ENCODE measurements at places on chromosomes 12 and 14. TPM values are rescaled to one million over a fixed set of nuclear protein-coding genes. Genes with fewer than 3 reads are reported as not detected.
A peak's percentile ranks its signal among the peaks of the same experiment; 100 is the strongest.

TAS2R43 gene
- total RNA-seq: 3.8 TPM

- peak; percentile 69 for DNase-seq
Observed at GRCh38 chr14:105473677-105474482, 741 bp upstream of the CRIP2 start.

- DNase-seq: no peak
Observed at GRCh38 chr14:63854330-63854729, 1.5 kb downstream of the SYNE2 start.

DNA sequence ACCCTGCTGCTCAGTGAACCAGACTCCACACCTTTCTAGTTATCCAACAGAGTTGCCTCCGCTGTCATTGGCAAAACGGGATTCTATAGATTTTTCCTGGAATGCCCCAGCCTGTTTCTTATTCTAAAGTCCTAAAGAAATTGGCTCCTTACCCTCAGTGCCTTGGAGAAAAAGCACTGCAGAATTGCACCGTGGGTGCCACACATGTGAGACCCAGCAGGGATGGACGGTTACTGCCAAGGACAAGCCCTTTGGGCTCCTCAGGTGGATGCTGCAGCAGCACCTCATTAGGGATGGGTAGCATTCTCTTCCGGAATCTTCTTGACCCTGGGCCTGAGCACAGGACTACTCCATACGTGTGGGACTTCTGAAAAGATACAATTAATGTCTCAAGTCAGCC is 121.5 kb downstream of the GCH1 start:
- no peak for DNase-seq

GRCh38 chr14:91464615-91465205 is 45.4 kb downstream of the PPP4R3A start:
- DNase-seq: no peak

- DNase-seq: no peak
Observed at GRCh38 chr12:129660946-129661345, 242.9 kb downstream of the TMEM132D start.

All from liver (tissue), 10 donors.